ACHN (cell line): ENCODE measurements at places on chromosomes 11 and 22.

DNA sequence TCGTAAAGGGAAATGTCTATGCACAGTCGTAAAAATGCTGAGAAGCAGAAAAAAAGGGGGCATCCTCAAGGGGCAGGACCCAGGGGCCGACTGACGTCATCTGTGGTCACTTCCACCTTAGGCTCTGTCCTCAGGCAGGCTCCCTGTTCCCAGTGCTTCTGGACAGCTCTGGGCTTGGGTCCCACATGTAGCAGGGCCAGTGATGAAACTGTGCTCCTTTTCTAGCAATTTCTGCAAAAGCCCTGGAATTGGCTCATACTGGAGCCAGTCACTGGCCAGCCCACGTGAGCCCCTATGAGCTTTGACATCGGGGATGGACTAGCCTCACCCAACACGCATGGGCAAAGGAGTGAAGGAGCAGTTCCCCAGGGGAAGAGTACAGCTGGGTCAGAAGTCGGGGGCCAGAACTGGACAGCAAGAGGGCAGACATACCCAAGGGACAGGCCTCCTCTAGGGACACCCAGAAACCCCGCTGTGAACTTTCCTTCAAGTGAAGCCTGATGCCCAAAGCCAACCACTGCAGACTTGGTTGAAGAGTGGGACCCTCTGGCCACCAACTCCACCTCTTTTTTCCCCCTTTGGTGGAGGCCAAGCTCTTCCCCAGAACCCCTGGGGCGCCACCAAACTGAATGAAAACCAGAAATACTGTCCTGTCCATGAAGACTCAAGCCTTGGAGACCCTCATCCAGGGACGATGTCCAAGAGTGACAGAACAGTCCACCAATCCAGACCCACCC is 1349.0 kb downstream of the BRD1 start:
- no peak for DNase-seq

DNA sequence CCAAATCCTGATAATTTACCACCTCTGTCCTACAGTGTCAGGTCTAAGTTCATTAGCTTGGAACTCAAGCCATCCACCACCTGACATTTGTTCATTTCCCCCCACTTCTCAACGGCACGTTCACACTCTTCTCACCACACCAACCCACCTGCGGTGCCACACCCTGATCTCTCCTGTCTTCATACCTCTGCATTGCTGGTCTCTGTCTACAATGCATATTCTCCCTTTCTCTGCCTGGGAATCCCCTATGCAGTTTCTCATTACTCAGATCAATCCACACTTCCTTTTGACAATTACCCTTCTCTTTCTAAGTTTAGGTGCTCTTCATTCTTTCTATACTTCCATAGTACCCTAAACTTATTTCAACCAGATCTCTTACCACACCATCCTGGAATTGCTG is 20.4 kb upstream of the EMSY start:
- no peak for DNase-seq

DNA sequence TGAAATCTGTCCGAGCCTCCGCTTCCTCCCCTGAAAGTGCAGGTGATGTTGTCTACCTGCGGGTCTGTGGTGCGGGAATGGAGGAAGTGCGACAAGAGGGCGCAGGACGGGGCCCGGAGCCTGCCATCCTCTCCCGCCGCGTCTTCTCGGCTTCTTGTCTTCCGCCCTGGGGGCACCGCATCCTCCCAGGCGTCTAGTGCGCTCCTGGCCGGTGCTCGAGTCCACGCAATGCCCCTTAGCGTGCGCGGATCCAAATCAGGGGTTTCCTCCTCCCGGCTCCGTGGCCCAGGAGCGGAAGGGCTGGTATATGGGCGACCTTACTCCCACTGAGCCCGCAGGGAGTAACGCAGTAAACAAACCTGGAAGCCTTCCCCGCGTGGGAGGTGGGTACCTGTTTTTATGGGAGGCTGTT is 405 bp downstream of the SFI1 start:
- DNase-seq, result peak; percentile 12

DNA sequence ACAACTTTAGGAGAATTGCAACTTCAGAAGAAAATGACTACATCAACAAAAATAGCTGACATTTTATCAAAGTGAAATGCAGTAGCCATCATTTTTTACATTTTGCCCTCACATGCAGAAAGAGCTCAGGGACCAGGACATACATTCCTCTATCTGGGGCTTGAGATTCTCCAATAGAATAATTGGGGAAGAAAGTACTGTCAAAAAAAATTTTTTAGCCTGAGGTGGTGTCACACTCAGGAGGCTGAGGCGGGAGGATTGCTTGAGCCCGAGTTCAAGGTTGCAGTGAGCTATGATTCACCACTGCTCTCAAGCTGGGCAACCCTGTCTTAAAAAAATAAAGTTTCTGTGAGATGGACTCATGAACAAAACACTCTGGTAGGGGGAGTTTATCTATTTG is 32.2 kb upstream of the DEPDC7 start:
- no peak for DNase-seq

GRCh38 chr11:46635557-46636139 is 18.3 kb downstream of the ATG13 start:
- DNase-seq, result no peak

- no peak for DNase-seq
Observed at GRCh38 chr11:77661670-77662069, 24.1 kb upstream of the CLNS1A start.

- DNase-seq, result no peak
Observed at GRCh38 chr11:11253497-11253896, 99.6 kb downstream of the CSNK2A3 start.

- DNase-seq, result no peak
Observed at GRCh38 chr11:61775106-61775505, 17.3 kb downstream of the TMEM258 start.

GRCh38 chr11:45449036-45449601 is 163.0 kb upstream of the SYT13 start:
- no peak for DNase-seq

- no peak for DNase-seq
Observed at GRCh38 chr11:119589001-119589400, 140.0 kb downstream of the NECTIN1 start.

- peak; percentile 37 for DNase-seq
Observed at GRCh38 chr11:57323167-57323854, 1.4 kb downstream of the TNKS1BP1 start.

GRCh38 chr22:37167176-37167980 is 17.7 kb upstream of the IL2RB start:
- DNase-seq, result no peak

- DNase-seq, result no peak
Observed at GRCh38 chr11:127392575-127392974, 392.0 kb upstream of the KIRREL3 start.

GRCh38 chr22:19514831-19515565 is 9.2 kb downstream of the CLDN5 start:
- DNase-seq, result no peak

DNA sequence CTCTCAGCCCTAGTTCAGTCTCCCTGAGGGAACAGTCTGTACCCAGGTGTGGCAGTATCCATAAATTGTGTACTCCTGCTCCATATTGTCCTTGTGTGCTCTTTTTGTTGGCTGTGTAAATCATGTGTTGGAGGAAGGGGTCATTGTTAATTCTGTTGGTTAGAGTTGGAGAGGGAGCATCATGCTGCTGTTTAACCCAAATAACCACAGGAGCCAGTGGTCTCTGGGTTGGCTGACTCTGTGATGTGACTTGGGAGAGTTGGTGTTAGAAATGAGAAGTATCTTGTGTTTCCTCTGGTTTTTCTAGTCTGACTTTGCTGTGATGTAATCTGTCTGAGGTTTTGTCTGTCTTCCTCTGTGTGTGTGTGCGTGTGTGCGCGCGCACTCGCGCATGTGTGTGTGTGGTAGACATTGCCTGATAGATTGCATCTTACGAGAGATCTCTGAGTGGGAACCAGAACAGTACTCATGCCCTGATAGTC is 30.5 kb downstream of the CTNND1 start:
- no peak for DNase-seq

DNA sequence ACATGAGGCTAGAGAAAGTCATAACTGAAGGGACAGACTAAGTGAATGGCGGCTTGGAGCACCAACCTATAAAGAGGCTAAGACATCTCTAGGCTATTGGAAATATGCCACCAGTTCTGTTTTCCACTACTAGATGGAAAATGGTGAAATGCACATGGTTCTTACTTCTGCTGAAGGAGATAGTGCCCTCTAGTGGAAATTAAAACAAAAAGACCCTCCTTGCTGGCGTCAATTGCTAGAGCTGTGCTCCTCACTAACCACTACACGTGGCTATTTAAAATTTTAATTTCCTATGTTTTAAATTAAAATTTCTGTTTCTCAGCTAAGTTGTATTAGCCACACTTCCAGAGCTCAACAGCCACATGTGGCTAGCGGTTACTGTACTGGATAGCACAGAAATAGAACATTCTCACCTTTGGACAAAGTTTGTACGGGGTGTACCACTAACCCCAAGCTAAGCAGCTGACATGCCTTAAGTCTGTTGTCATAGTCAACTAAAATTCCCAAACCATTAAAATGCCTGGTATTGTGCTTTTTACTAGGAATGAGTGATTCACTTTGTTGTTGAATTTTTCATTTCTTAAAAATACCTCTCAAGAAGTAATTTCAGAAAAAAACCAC is 34.1 kb upstream of the CALCA start:
- peak; percentile 49 for DNase-seq

DNA sequence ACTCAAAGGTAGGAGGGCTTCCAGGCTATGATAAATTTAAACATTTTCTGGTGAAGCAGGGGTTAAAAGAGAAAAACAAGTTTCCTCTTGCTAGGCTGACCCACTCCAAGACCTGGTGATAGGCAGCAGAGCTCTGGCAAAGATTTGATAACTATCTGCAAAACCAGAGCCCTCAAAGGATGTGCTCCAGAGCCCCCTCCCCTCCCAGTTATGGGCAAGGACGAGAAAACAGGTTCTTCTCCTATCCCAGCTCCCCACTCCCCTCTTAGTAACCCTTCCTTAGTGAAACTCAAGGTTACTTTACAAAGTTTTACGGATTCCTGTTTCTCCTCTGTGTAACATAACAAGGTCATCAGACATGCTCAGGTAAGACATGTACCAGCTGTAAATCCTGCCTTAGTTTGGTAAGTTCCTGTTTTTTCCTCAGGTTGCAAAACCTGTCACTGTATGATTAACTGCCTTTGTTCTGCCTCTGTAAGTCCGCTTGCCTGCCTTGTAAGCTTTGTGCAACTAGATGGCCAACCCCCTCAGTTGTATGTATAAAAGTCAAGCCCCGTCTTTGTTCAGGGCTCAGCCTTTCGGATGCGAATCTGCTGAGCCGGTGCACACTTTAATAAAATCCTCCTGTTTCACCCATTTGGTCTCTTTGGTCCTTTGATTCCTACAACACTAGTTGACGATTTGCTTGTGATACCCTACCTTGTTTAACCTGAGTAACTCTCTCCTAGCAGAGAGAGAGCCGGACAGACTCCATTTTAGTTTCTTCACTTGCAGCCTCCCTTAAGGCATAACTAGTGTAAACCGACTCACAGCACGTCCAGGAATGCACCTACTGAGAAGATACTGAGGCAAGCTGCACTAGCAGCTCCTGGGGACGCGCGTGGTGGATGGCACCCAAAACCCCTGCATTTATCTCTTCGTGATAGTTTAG is 13.9 kb downstream of the APOBEC3H start:
- no peak for DNase-seq

- DNase-seq, result no peak
Observed at GRCh38 chr22:44424867-44425693, 73.0 kb downstream of the RTL6 start.

DNA sequence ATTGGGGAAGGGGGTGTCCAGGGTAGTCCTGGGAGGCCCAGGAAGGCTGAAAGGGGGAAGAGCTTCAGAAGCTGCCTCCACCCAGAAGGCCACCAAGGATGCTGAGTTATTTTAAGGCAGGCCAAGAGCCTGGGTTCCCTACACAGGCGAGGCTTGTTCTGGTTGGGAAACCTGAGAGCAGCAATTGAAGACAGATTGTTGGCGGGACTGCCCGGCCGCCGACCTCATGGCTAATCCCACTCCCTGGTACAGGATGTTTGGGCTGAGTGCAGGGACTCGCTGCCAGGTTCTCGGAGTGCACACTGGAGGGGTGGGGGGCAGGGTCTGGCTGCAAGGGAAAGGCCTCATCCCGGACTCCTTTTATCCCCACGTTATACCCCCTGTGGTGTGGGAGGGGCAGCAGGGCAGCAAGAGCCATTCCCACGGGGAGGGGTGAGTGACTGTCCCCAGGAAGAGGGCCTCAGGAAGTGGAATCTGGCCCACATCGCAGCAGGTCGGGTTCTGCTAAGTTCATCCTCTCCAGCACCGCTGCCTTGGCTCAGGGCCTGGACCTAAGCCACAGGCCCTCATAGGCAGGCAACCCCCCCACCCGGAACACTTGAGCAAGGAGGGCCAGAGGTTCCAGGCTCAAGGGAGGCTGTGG is 43.6 kb upstream of the PRR5 start:
- no peak for DNase-seq

GRCh38 chr22:40898850-40899357 is 37.0 kb upstream of the DNAJB7 start:
- DNase-seq, result peak; percentile 70

DNA sequence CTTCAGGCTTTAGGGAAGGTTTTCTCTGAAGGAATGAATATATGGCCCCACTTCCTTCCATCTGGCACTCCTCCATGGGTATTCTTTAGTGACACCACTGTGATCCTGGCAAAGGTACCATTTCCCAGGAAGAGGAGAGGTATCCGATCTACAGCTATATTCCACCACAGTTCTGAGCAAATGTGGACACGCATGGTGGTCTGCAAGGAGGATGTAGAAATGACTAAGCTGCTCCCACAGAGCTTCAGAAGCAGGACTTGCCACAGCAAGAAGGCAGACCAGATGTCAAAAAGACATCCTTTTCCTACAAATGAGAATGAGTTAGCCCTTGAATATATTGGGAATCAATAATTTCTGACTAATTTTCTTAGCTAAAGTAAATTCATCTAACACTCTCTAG is 45.5 kb downstream of the ARFGAP2 start:
- DNase-seq, result no peak

DNA sequence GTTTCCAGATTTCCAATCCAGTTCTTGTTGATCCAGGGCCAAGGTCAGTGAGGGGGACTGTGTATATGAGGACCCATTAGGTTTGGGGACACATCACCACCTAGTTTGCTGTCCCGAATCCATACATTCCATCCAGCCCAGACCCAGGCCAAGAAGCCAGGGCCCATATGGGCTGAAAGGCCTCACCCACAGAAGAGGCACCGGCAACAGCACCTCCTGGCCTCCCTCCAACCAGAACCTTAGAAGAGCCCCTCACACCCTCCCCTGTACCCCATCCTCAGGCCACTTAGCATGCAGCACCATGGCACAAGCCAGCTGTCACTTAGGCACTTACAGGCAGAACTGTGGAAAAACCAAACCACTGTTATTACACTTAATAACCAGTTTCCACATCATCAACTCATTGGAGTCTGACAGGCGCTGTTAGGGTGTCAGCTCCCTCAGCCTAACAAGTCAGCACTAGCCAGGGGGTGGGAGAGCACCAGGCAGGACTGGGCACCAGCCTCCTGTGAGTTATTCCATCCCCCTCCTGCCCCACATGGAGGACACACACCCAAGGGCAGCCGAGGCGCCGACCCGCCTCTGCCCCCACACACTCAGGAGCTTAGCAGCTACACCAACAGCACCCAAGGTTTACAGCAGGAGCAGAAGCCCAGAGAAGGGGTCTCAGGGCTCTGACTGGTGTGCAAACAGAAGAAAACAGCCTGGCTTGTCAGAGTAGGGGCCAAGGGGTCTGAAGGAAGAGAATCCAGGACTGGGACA is 132.0 kb downstream of the BUD13 start:
- no peak for DNase-seq
